Right ventricle myocardium inferior (tissue), 1 donor: ENCODE measurements at places on chromosomes 5 and 9.

DNA sequence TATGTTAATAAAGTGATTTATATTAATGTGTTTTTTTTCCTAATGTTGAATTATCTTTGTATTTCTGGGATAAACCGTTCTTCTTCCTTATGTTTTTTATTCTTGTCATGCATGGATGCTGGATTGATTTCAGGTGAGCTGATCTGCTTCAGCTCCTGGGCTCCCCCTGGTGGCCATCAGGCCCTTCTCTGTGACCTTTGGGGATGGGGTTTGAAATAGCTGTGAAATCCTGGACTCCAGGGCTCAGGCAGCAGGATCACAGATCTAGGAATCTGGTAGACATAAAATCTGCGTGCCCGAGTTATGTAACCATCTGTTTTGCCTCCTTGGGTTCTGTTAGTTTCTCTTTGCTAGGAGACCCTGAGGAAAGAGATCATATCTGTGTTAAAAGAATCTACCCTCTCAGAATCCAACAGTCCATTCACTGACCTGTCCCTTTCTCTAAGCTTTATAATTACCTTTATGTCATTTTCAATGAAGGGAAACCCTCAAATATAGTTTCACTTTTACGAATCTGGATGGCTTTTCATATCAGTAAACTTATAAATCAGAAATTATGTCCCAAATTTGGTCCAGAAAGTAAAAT is 12.2 kb upstream of the OR13J1 start:
- peak; percentile 90 for DNase-seq

- no peak for DNase-seq
Measured at GRCh38 chr5:143471041-143471509, 67.6 kb upstream of the NR3C1 start.

GRCh38 chr5:157613385-157614245 is 38.0 kb upstream of the ADAM19 start:
- DNase-seq = no peak

GRCh38 chr9:14283276-14283675 is 30.7 kb downstream of the NFIB start:
- no peak for DNase-seq

DNA sequence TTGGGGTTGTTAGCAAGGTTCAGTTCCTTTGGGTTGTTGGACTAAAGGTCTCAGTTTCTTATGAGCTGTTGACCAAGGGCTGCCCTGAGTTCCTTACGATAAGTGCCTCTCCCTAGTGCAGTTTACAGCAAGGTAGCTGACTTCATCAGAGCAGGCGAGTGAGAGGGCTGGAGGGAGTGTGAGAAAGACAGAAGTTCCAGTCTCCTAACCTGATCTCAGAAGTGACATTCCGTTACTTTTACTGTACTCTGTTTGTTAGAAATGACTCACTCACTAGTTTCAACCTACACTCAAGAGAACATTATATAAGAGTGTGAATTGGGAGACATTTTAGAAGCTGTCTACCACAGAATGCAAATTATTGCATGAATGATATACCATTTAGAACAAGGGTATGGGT is 21.2 kb upstream of the IL31RA start:
- DNase-seq = no peak
